CMK (cell line): ENCODE measurements at places on chromosomes 6 and 20.

DNA sequence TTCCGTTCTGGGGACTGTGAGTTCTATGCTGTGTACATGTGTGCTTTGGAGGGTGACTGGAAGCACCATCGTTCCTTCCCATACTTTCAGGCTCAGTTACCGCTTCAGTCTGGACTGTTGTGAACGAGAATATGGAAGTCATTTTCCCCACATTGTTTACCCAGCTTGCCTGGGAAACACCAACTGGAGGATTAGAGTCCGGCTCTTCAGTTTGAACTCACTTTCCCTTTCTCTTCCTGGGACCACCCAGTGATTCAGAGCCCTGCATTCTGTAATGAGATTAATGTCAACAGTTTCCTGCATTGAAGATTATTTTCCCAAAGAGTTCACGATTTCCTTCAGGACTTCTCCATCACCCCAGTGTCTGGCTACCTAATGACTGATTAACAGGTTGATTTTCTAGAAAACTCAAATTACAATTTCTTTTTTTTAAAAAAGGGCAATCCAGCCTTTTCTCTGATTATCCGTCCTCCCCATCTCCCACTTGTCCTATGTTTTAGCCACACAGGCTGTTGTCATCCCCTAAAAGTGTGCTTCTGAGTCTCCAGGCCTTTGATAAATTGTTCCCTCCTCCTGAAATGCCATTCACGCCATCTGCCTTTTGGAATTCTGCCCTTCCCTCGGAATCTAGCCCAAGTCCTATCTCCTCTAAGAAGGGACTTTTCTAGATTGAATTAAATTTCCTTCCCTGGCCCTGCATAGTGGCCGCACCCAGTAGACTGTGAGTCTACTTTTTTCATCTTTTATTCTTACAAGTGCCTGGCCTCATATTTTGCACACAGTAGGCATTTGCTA lies 3.3 kb upstream of the TAGAP start:
- DNase-seq = no peak

GRCh38 chr6:164066335-164066734 lies 651.8 kb downstream of the QKI start:
- DNase-seq = no peak

DNA sequence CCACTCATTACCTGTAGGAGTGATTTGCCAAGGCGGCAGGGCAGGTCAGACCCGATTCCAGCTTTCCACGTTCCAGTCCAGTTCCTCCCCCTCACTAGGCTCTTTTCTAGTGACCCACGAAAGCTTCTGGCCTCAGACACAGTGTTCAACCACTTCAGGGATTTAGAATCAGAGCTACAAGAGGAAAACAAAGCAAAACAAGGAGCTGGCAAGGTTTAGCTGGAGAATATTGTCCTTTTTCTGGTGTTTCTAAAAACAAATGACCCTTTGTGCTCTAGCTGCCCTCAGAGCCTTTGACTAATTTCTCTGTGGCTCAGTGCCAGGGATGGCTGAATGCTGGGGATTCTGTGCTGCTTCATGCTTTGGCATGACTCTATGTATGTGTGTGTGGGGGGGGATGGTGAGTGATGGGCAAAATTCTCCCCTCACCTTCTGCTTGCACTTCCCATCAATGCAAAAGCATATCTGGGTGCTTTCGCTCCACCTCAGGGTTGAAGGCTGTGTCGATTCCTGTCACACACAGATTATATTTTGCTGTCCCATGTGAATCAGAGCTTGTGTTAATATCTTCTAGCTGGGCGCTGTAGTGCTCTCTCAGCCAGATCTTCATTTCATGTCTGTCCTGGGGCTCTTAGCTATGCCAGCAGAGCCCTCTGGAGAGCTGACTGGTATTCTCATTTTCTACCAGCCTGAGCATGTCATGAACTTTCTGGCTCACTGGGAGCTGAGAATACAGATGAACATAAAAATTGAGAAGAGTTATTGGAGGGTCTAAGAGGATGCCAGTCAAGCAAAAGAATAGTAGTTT lies 19.3 kb upstream of the NEDD9 start:
- DNase-seq = no peak

GRCh38 chr20:11432407-11432806 lies 485.3 kb upstream of the BTBD3 start:
- DNase-seq = no peak

GRCh38 chr6:169427856-169428255 lies 174.2 kb upstream of the THBS2 start:
- no peak for DNase-seq

DNA sequence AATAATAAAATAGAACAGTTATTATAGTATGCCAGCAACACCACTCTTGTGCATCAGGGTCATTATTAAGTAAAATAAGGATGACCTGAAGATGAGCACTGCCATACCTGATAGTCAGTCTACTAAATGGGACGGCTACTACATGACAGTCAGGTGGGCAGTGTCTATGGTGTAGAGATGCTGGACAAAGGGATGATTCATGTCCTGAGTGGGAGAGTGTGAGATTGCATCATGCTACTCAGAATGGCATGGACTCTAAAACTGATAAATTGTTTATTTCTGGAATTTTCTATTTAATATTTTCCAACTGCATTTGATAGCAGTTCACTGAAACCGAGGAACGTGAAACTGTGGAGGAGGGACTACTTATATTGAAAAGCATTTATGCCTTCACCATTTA lies 38.8 kb downstream of the SNX9 start:
- DNase-seq = no peak

DNA sequence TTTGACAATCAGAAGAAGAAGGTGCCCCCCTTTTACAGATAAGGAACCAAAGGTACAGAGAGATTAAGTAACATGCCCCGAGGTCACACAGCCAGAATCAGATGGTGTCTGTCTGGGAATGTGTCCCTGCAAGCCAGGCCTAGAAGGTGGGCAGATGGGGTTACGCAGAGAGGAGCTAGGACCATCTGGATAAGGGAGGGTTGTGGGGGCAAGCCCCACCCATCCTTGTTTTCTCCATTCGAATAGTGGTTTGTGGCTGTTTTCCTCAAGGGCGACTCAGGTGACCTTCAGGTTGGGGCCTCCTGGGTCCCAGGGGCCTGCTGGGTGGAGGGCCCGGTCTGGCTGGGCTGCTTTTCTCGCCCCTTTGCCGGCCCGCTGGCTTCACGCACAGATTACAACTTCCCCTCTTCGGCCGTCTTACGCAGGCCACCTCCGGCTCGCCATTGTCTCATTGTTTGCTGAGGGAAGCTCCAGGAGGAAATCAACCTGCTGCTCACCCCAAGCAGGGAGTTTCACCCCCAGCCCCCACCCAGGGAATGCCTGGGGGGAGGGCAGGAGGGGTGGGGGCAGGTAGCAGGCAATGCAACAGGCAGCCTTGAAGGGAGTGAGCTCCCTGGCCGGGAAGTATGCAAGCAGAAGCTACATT lies 30.8 kb upstream of the CSNK2A1 start:
- DNase-seq = no peak

DNA sequence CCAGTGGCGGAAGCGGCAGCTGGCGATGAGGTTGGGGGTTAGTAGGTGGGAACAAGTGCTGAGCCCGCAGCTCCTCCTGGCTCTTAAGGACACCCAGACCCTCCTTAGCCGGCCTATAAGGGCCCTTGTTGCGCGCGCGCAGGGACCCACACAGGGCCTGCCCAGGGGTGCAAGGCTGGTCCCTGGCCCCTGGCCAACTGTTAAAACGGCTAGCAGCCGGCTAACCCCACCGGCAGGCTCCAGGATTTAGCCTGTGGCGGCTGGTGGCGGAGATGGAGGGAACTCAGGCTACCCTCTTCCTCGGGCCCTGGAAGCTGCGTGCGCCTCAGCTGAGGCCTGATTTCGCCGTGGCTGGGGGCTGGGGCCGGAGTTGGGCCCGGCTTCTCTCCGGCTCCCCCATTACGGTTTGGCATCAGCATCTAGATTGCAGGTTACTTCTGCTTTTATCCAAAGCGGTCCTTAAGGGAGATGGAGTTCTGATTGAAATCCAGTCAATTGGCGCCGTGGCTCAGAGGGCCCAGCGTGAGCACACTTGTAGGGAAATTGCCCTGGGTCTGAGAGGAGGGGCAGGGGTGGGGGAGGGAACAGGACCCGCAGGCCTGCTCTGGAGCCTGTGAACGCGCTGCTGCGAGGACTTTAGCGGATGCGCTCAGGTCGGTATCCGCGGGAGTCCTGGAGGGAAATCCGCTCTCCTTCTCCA lies 36.9 kb upstream of the CCDC167 start:
- DNase-seq = no peak

GRCh38 chr20:50464026-50464724 lies 46.0 kb upstream of the PTPN1 start:
- DNase-seq = no peak

GRCh38 chr6:53679446-53679933 lies 13.9 kb upstream of the KLHL31 start:
- DNase-seq = no peak

GRCh38 chr6:74060354-74060753 lies 364.4 kb downstream of the CD109 start:
- no peak for DNase-seq

GRCh38 chr6:29591677-29592076 lies 6.8 kb downstream of the OR2H2 start:
- DNase-seq = no peak

GRCh38 chr6:134674562-134674961 lies 275.3 kb downstream of the ALDH8A1 start:
- no peak for DNase-seq

DNA sequence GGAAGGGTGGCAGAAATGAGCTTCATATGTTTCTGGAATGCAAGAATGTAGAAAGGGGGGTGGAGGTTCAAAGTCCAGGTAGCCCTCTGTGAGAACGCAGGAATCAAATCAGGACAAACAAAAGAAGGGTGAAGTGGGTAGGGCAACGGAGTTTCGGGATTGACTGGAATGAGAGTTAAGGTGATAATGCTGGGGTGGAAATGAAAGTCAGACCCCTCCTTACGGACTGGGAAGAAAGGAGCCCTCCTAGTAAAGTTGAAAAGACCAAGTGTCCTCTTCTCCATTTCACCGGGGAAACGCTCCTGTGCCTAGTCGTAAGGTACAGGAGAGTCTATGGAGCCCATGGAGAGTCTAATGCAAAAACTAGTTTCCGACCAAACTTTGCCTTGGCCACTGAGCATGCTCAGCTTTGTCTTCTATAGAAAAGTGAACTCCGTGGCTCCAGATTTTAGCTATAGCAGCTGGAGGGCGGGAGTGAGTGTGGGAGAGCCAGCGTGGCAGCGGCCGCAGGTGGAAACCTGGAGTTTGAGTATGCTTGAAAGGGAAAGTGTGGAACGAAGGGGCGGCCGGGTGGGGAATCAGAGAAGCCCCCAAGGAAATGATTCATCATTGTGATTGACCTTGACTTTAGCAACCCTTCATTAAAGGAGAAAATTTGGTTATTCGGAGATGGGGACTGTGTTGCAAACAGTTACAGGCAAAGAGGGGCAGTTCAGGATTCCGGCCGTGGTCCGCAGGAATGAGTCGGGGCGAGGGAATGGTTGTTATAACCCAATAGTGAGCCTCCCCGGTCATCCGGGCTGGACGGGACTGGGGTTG lies 1.3 kb upstream of the LRRC1 start:
- peak; percentile 51 for DNase-seq

GRCh38 chr6:53369876-53370515 lies 21.2 kb upstream of the ELOVL5 start:
- no peak for DNase-seq

DNA sequence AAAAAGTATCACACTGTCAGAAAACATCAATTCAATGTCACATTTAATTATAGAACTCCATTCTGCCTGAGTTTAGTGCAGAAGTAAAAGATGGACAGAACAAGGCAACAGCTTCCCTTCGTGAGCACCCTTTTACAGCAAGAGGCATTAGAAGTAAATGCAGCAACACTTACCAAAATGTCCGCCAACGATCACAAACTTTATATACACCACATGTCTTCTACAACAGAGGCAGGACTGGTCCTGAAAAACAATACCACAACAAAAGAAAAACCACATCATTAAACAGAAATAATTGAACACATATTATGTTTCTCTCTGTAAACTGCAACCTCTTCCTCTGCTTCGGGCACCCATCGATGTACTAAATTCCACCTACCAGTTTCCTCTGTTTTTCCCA lies 92.9 kb downstream of the FYN start:
- DNase-seq = no peak

- no peak for DNase-seq
Measured at GRCh38 chr6:137471986-137472385, 22.2 kb downstream of the OLIG3 start.

DNA sequence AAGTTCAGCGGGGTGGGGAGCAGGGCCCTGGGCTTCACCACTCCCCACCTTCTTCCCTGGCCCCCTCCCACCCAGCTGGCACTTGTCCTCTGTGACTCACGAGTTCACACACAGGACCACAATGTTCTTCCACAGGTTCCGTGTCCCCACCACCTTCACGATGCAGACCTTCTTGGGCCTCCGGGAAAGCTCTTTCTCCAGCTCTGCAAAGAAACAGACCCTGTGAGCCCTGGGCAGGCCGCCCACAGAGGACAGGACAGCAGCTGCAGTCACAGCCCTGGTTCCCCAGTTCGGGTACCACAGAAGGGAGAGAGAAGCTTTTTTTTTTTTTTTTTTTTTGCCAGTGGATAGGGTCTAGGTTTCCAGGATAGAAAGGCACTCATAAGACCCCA lies 30.9 kb downstream of the PSMG4 start:
- DNase-seq = no peak

DNA sequence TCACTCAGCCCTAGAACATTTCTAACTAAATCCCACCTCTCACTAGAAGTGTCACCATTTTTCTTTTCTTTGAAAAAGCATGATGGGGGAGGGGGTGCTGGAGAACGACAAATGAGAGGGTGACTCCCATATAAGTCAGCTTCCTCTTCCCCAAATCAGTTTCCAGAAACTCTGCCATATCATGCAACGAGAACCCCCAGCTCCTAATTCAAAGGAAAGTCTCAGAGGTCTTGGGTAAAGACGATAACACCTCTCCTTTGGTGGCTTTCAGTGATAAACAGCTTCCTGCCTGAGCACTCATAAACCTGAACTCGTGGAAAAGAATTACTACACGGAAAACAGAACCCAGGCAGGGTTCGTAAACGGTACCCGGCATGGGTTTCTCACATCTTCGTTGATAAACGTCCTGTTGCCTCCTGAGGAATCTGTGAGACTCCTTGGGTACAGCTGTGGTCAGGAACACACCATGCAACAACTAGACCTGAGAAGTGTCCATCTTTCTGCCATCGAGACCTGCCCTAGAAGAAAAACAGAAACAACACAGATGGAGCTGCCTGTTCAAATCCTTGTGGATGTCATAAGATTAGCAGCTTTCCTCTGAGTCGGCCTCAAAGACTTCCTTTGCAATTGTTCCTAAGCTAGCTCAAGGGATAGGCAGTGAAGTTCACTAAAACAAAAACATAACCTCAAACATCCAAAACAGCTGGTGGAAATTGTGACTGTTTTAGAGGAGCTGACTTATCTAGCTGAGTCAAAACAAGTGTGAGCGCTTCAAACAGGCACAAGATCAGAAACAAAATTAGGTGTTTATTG lies 185.8 kb upstream of the PRDM1 start:
- no peak for DNase-seq

DNA sequence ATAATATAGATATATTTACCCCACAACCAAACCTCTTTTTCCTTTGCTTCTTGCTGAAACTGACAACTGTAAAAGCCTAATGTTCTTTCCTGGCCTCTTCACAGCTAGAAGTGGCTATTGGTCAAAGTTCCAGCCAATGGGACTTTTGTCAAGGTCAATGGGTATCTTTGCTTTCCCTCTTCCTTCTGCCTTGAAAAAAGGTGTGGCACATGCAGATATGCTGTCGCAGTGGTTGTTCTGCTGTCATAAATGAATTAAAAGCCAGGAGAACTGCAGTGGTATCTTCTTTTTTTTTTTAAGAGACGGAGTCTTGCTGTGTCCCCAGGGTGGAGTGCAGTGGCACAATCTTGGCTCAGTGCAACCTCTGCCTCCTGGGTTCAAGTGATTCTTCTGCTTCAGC lies 29.9 kb downstream of the MAN1A1 start:
- no peak for DNase-seq
